ENCODE measurements at places on chromosomes 3 and 15.

- DNase-seq = peak; percentile 74
Observed at GRCh38 chr15:74316141-74316540, 51.3 kb downstream of the CYP11A1 start.

DNA sequence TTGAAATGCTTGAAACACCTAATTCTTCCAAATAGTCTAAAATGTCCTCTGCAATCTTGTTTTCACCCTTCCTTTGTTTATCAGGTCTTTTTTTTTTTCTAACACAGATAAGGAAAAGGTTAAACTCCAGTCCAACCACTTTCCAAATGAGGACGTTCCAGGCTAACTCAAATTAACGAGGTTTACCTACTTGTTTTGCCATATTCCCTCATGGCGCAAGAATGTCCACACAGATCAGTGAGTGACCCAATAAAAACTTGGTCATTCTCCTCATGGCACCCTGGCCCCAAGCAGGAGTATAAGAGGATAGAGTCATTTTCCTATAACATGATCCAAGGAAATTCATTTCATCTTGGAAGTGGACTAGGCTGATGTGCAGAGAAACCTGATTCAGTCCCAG is 6.6 kb upstream of the LIPC start:
- no peak for DNase-seq

- no peak for DNase-seq
Observed at GRCh38 chr15:91476861-91477260, 376.6 kb upstream of the SLCO3A1 start.

DNA sequence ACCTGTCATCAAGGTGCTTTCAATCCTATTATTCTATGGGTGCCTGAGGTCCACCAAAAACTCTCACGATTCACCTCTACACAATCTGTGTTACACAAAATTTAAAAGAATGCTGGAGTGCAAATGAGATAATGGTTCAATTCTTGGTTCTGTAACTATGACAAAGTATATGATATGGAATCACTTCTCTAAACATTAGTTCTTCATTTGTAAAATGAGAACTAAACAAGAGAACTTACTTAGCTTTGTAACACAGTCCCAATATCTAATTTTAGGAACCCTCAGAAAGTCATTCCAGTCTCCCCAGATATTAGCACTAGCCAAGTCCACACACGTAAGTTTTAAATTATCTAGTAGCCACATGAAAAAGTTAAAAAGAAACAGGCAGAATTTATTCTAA is 111.5 kb downstream of the TBL1XR1 start:
- DNase-seq = no peak

GRCh38 chr3:139304383-139304782 is 39.4 kb upstream of the MRPS22 start:
- no peak for DNase-seq

GRCh38 chr15:48447058-48447457 is 115.8 kb downstream of the DUT start:
- DNase-seq = no peak

- DNase-seq = peak; percentile 73
Observed at GRCh38 chr3:50154476-50154839, 666 bp upstream of the SEMA3F start.

DNA sequence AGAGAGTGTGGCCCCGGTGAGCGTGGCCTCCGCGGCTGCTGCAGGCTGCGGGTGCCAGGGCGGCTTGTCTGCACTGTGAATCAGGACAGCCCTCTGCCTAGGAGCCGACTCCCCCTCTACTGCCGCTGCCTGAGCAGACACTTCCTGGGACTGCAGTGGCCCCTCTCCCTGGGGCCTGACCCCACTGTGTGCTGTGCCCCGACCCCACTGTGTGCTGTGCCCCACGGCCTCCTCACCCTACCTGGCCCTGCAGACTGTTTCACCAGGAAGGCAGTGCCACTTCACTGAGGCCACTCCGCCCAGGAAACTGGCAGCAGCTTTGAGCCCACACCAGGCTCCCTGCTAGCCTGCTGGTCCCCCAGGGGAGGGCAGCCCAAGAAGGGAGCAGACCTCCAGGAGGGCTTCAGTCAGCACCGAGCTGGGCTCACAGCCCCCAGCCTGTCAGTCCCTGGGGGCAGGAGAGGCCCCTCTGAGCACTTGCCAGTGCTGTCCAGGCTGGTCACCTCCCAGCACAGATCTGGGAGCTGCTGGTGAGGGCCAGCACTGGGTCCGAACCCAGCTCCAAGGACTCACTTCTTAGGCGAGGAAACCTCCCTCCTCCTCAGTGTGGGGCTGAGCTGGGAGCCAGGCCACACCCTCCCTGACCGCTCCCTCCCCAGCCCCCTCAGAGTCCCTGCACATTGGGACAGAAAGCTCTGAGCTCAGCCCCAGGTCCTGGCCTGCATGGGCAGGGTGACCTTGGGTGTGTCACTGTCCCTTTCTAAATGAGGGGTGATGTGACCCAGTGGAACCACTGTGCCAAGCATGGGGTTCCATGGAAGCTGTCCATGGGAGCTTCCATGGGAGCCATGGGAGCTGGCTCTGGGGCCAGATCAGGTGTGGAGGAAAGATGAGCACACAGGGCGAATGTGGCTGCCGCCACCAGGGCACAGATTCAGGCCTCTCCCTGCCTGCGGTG is 56.8 kb downstream of the DNAJB8 start:
- DNase-seq = no peak

- no peak for DNase-seq
Observed at GRCh38 chr15:29889542-29890329, 67.5 kb upstream of the TJP1 start.

DNA sequence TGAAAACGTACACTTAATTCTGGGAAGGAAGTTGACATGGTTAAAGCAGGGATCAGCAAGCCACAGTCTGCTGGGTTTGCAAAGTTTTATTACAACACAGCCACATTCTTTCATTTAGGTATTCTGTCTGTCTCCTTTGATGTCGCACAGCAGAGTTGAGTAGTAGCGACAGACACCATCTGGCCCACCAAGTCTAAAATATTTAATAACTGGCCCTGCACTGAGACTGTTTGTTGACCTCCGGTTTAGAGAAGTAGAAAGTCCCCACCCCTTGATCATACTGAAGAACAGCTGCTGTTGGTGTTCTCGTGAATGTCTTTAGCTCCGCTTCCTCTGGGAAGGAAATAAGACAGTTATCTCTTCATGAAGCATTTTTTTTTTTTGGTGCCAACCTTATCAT is 66.2 kb downstream of the MCTP2 start:
- peak; percentile 8 for DNase-seq

- no peak for DNase-seq
Observed at GRCh38 chr15:76065245-76065644, 5.5 kb downstream of the TMEM266 start.

- no peak for DNase-seq
Observed at GRCh38 chr15:75655931-75656330, 8.2 kb downstream of the SNX33 start.

GRCh38 chr3:179278151-179278550 is 27.2 kb upstream of the KCNMB3 start:
- DNase-seq = no peak

DNA sequence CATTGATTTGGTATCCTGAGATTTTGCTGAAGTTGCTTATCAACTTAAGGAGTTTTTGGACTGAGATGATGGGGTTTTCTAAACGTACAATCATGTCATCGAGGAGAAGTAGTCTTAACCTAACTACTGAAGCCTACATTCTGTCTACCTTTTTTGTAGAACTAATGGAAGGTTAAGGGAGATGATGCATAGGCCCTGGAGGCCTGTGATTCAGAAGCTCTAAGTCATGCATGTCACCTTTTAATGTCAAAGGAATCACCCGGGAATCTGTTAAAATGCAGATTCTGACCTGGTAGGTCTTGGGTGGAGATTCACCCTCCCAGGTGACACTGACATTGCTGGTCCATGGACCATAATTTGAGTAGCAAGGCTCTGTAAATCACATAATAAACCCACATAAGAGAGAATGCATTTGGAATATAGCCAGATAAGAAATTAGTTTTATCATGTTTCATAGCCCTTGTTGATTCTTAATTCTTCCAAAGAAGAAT is 64.9 kb downstream of the GHSR start:
- no peak for DNase-seq

DNA sequence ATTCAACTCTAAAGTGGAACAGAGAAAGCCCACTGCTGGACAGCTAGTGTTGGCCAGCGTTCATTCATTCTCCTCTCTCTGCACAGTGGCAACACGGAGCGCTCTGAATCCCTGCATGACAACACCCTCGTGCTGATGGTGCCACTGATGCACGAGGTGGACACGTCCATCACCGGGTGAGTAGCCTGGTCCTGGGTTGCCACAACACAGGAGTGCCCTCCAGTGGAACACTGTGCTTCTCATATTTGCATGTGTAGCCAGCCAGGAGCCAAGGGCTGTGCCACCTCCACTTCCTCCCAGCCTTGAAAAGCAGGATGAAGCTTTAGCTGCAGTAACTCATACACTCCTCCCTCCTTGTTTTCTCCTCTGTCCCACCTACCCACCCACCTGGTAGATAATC is 120.0 kb upstream of the CTDSPL start:
- peak; percentile 38 for DNase-seq

DNA sequence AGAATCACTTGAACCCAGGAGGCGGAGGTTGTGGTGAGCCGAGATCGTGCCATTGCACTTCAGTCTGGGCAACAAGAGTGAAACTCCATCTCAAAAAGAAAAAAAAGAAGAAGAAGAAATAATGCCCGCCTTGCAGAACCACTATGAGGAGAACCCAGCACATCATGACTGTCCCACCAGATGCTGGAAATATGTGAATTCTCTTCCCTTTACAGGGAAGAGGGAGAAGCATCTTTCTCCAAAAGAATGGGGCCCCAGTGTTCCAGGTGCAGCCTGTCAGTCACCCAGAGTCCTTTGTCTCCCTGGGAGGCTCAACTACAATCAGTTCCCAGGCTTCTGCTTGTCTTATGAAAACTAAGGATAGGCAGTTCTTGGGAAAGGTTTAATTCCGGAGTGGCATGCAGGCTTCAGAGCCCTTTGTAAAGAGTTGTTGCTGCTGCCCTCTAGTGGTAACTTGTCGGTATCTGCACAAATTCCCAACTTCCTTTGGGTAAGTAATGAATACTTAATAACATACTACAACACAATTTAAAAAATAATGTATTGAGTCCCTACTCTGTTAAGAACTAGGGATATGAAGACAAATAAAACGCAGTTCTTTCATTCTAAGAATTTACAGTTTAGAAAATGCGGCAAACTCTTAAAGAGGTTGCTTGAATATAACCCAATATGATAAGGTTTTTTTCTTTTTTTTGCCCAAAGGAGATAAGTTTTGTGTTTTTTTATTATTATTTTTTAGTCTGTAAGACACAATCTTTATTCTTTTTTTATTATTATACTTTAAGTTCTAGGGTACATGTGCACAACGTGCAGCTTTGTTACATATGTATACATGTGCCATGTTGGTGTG is 18.6 kb upstream of the TICRR start:
- DNase-seq = peak; percentile 67

- DNase-seq = peak; percentile 4
Observed at GRCh38 chr3:108345492-108346205, 49.3 kb downstream of the HHLA2 start.

GRCh38 chr3:40505599-40506462 is at the start of gene ZNF620:
ZNF620 (plus strand) TSS chr3:40506039; CDS start chr3:40506353, 314 bp downstream.
- peak; percentile 94 for DNase-seq

GRCh38 chr3:57154470-57155309 is 10.5 kb downstream of the IL17RD start:
- peak; percentile 12 for DNase-seq

DNA sequence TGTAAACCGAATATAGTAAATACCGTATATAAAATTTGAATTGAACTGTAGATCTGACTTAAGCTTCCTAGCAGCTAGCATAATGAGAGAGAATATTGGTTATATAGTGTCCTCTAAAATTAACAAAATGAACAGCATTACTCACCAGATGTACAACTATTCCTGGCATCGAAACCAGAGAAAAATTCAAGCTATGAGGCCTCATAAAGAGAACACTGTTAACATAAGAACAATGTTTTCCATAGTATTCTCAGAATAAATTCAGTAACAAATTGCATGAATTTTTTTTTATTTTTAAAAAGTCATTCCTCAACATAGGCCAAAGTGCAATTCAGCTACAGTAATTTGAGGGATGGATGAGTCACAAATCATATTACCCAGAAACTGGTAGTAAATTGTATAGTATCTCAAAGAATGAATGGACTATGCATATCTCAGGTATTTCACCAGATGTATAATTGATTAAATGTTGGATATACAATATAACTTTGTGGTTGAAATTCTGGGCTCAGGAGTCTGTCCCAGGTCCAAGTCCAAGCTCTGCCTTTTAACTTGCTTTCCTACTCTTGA is 5.0 kb downstream of the TMEM207 start:
- DNase-seq = no peak

DNA sequence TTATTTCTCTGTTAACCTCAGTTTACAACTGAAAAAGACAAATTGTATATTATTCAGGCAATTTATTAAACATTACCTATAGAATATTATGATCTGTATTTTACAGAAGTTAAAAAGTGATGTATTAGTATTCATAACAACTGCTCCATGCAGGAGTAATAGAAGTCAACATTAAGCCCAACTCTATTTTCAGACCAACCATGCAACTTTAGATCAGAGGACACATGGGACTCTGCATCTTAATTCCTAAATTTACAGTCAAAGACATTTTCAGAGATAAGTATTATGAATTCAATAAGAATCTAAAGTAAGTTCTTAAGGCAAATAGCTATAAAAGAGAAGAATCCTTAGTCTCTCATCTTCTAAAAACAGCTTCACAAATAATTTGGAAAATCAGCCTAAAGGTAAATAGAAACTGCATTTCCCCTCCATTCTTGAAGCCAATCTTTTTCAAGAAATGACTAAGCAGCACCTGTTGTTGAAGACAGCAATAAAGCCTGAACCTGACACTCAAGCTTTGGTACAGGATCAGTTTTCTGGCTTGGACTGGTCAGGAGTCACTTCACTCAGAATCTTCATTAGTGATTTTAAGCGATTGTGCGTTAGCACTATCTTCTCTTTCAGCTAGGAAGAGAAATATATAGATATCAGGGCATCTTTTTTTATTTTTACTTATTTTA is 23.0 kb downstream of the OIP5 start:
- no peak for DNase-seq

DNA sequence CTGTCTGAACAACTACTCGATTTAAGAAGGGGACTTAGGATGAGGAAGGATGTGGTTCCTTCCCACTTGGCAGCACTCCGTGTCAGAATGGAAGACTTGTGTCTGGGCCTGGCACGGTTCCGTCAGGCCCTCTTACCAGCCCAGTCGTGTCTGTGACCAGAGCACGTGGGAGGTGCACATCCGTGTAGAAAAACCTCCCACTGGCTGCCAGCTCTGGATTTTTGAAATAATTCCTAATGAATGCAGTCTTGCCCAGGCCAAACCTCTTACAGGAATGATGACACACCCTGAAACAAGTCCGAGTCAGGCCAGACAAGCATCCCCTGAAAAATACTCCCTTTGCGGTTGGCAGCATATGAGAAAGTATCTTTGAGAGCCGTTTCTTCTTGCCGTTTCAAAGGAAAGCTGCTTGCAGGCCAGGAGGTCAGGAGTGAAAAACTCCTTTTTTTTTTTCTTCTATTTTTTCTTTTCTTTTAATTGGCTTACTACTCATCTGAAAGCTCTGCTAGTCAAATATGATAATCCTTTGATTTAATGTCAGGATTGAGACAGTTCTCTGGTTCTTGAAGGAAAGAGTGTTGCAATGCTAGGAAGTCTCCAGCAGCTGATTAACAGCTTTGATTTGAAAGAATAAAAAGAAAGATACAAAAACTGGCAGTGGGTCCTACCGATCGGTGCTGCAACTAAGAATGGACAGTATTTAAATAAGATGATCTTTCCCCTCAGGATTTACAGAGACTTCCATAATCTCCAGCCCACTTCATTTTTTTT is 19.8 kb downstream of the IL1RAP start:
- DNase-seq = no peak

- no peak for DNase-seq
Observed at GRCh38 chr3:188432802-188433520, 279.0 kb downstream of the LPP start.
